ENCODE measurements at places on chromosomes 5 and 9.

GRCh38 chr5:28691526-28691925 lies 1653.1 kb upstream of the CDH9 start:
- DNase-seq, result no peak

- DNase-seq, result no peak
Measured at GRCh38 chr5:135843571-135844337, 9.3 kb downstream of the SLC25A48 start.

DNA sequence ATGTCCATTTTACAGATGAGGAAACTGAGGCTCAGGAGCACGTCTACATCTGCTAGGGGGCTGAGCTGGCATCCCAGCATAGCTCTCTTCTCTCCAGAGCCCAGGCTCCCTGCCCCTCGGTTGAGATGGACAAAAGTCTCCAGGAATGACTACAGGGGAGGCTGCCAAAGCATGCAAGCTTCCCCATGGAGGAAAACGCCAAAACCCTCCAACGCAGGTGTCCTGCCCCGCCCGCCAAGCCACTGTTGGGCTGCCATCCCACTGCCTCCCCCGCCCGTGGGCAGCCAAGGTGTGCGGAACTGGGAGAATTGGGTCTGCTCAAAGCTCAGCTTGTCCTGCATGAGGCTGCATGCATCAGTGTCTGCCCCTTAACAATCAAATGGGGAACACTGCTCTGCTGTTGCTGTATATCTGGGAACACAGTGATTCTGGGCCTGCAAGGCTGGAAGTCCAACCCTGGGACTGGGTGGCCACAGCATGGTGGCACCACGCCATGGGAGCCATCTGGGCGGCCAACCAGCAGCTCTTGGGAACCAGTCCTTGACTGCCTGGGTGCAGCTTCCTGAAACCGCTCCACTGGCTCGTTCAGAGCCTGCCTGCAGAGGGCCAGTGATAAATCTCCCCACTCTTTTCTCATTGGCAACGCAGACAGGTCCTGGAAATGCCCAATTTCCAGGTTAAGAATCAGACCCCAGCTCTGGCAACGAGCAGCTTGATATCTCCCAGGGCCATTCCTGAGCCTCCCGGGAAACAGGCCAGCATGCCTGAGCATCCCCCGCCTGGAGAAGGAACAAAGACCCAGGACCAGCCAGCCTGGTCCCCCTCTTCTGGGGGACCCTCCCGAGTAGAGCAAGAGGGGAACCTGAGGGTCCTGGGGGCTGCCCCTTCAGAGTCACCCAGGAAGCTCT lies 3.5 kb downstream of the RALGDS start:
- DNase-seq, result no peak

- DNase-seq, result no peak
Measured at GRCh38 chr5:60402161-60402785, 297.7 kb downstream of the DEPDC1B start.

GRCh38 chr5:174922955-174923354 lies 198.6 kb downstream of the MSX2 start:
- no peak for DNase-seq

DNA sequence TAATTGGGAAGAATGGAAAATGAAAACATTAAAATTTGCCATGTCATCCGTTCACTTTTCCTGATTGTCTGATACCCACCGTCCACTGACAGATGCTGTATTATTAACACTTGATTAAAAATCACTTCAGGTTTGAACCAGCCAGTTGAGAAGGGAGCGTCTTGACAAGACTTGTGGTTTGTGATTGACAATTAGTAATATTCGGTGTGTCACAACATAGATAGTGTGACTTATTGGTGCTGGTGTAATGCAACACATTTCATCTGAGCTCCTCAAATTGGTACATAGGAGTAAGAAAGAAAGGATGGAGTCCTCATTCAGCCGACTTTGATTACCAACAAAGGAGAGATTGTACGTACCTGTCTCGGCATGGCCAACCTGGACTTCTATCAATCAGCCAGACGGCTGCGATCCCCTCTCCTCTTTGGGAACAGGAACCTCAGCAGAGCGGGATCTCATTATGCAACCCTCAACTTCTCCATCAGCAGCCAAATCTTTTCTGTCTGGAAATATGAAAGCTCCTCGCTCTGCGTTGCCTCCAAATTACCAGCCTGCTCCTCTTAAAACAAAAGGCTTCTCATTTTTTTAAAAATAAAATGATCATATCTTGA lies 211.7 kb upstream of the MVB12B start:
- no peak for DNase-seq

DNA sequence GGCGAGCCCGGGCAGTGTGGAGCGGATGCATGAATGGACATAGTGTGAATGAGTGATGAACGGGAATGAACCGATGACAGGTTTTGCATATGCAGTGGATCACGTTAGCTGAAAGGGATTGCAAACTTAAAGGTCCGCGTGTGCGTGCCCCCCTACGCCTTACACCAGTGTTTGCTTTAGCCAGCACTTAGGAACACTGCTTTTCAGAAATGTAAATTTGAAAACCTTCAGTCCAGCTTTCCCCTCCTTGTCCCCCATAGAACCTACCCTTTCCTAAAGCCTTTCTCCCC lies 692 bp downstream of the PSAT1 start:
- DNase-seq, result no peak

- DNase-seq, result no peak
Measured at GRCh38 chr5:181185560-181185959, 19.4 kb downstream of the TRIM7 start.

Data from activated CD4-positive, alpha-beta T cell treated with anti-CD3 and anti-CD28 coated beads, Interleukin-2, amount 50 U/mL, for 4 hours (primary cell).